ENCODE measurements at places on chromosomes 16 and 17.

- DNase-seq, result no peak
These were observed 237.0 kb downstream of the HAPSTR1 start for GRCh38 chr16:9328411-9328810.

DNA sequence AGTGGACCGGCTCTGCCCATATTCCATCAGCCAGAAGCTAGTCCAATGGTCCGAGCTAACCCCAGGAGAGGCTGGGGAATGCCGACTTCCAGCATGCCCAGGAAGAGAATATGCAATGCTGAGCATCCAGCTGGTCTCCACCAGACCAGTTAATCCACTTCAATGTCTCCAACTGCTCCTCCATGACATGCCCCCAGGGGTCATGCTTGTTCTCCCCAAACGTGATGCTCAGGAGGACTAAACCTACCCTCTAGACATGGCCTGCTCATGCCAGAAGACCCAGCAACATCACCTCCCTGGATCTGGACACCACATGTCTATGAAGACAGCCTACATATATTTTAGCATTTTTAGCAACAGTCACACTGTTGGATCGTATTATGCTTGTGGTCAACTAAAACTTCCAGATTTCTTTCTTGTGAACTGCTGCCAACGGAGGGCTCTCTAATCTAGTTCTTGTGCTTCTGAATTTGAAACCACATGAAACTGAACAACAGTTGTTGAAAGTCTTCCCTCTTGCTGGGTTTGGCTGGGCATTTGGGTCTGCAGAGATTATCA, 245.1 kb downstream of the SOX9 start:
- no peak for DNase-seq

DNA sequence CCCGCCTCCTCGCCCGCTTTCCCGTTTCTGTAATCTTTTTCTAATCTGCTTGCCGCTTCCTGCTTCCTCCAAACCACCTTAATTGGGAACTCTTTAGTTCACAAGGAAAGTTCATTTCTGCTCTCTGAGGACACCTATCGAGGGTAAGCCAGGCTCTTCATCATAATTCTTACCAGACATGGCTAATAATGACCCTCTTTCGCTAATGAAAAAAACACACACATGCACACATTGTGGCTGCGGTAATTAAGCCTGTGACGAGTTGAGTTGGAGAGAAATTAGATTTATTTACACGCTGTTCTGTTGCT, 100.6 kb downstream of the ZNF423 start:
- no peak for DNase-seq

- DNase-seq, result no peak
These were observed 129.5 kb downstream of the PRKCA start for GRCh38 chr17:66431910-66432309.

DNA sequence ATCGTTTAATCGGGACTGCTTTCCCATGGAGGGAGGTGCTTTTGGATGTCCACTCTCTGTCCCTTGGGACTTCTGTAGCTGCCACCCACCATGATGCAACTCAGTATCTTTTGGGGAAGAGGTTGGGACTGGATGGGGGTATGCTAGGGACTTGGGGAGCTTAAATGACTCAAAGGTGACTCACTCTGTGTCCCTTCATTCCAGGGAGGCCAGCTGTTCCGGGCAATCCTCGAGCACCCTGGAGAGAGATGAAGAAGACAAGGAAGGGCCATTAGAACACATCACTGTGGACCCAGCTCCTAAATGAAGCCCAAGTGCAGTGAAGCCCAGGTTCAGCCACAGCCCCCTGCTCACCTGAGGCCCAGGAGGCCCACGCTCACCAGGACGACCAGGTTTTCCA, 4.6 kb downstream of the COL1A1 start:
- no peak for DNase-seq
